ENCODE measurements at places on chromosomes 12 and 14.

GRCh38 chr14:30906752-30907658 is 32.6 kb downstream of the COCH start:
- no peak for DNase-seq

GRCh38 chr12:72570601-72571000 is 298.4 kb downstream of the TRHDE start:
- DNase-seq = no peak

DNA sequence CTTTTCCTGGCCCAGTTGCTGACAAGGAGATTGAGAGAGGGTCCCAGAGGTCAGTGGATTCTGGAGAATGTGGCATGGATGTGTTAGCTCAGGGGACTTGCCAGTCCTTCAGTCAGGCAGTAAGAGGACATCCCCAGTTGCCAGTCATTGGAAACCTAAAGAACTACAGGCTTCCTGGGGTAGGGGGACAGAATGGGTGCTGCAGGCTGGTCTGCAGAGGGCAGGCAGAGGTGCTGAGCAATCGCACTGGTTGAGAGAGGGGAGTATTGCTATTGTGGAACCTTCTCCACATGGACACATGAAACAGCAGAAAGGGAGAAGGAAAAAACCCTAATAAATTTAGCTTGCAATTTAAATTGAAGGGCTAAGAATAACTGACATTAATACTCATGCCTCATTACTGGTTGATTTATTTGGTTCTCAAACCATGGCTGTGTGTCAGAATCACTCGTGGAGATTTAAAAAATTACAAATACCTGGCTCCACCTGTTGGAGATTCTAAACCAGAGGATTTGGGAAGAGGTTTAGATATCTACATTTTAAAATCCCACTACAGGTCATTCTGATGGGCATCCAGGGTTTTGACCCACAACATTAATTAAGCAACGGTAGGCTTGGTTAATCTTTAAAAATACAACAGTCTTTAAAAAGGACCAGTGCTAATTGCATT is 71.2 kb upstream of the SLC38A2 start:
- no peak for DNase-seq

GRCh38 chr12:24586293-24586692 is 362.6 kb downstream of the BCAT1 start:
- DNase-seq = no peak

GRCh38 chr14:36451310-36452065 is 68.5 kb downstream of the NKX2-1 start:
- DNase-seq = no peak

- DNase-seq = peak; percentile 85
These were observed 1367.3 kb upstream of the FLRT2 start for GRCh38 chr14:84162633-84163032.

DNA sequence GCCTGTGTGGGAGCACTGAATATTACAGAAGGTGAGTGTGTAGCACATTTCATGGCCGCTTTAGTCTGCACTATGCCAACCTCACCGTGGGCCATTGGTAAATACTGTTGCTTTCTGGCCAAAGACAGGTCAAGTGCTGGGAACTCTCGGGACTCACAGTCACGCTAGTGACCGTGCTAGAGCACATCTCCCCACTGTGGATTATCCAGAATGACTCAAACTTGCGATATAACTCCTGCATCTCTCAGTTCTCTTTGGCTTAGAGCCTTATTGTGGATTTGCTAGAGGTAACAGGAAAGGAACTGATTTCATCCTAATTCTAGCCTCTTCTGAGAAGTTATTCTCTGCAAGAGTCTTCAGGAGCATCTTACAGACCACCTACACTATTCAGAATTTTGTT is 86.5 kb downstream of the DAD1 start:
- no peak for DNase-seq

DNA sequence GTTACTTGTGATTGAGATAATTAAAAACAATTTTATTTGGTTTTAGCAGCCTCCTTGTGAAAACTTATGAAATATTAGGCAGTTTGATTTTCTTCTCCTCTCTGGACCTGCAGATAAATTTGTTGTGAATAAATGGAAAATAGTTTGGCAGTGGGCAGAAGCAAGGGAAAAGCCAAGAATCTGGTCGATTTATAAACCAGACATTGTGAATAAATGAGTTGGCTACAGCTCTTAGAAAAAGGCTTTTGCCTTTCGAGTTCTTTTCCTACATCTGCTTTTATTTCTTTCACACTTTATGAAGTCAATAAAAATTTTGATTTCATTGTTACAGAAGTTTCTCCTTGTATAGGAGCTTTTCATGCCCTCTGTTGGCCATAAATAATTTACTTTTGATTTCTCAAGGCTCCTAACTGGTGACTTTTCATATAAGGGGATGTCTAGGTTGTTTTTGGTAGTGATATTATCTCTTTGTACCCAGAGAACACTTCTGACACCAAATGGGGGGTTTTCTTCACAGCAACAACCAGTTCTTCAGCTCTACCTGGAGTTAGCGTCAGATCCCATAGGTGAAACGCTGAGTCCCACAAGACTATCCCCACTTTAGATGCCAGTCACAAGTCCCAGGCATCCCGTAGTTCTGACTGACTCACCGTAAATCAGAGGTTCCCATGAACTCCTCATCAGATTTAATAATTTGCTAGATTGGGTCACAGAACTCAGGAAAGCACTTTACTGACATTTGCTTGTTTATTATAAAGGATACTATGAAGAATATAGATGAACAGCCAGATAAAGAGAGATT is 136.5 kb upstream of the DNM1L start:
- no peak for DNase-seq

GRCh38 chr14:71647086-71647784 is 285.0 kb upstream of the RGS6 start:
- DNase-seq = no peak

DNA sequence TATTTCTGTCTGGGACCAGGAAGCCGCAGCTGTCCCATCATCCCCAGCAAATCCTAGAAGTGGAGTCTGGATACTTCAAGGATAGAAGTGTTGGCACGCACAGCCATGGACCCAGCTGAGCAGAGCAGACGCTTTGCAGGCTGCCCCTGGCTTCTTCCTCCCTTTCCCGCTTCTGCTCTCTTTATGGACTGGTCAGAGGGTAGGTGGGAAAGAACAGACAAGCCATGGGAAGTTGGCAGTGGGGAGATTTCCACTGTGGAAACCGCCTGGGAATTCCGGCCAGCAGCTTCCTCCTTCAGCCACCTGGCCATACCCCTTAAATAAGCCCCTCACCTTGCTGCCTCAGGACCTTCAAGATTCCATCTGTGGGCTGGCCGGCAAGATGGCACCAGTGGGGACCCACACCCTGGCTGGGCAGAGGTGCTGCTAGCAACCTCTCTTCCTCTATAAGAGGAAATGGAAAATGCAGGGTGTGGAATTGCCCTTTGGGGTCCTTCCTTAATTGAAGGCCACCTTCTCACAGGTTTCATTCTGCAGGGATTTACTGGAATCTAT is 20.6 kb downstream of the OTUB2 start:
- no peak for DNase-seq

DNA sequence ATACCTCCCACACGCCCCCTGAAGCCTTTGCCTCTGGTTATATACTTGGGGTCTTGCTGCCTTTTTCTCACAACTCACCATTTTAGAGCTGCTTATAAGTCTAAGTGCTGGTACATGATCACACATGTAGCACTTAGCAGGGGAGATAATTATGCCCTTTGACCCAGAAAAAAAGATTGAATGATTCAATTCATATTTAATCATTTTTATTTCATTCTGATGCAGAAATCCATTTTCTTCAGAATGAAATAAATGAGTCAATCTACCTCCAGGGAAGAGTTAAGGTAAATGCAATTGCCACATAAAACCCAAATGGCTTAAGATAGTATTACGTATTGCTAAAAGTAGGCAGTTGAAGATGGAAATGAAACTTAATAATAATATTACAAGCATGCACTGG is 414.6 kb upstream of the PRICKLE1 start:
- DNase-seq = no peak

- no peak for DNase-seq
These were observed 131.4 kb downstream of the LMNTD1 start for GRCh38 chr12:25421651-25422167.

DNA sequence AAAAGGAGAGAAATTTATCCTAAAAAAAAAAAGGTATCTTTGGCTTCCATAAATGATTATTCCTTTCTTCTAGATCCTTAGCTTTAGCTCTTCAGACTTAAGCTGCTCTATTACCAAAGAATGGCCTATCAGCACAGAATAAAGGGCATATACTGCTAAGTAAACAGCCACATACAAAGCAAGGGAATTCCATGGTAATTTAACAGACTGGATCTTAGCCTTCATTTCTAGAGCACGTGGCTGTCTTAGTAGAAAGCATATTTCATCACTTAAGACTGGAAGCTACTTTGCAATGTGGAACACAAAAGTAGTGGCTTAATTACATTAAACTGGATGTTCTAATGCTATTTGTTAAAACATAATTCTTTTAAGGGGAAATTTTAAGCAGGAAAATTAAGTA is 23.1 kb downstream of the TMED10 start:
- DNase-seq = no peak

- DNase-seq = no peak
These were observed 319.2 kb upstream of the DDHD1 start for GRCh38 chr14:53472306-53472705.

GRCh38 chr14:68379510-68380328 is 413.1 kb downstream of the ZFP36L1 start:
- DNase-seq = no peak

- DNase-seq = no peak
These were observed 88.2 kb upstream of the SLC38A2 start for GRCh38 chr12:46460682-46461210.

GRCh38 chr12:107840186-107840585 is 65.7 kb downstream of the ASCL4 start:
- no peak for DNase-seq

DNA sequence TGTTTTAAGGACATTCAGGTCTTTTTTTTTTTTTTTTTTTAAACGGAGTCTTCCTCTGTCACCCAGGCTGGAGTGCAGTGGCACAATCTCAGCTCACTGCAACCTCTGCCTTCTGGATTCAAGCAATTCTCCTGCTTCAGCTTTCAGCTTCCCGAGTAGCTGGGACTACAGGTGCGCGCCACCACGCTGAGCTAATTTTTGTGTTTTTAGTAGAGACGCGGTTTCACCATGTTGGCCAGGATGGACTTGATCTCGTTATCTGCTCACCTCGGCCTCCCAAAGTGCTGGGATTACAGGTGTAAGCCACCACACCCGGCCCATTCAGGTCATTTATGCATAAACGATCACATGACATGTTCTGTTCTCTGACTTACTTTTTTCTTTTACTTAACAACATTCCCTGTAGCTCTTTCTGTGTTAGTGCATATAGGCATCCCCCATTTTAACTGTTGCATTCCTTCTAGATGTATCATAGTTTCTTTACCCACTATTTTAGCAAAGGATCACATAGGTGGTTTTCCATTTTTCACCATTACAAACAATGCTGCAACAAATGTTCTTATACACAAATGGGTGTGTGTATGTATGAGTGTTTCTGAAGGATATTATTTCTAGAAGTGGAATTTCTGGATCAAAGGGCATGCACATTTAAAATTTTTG is 74.2 kb downstream of the ARF6 start:
- no peak for DNase-seq

GRCh38 chr12:57846285-57846576 is 298 bp downstream of the CTDSP2 start:
- no peak for DNase-seq

- no peak for DNase-seq
These were observed at the start of gene TRIP11 for GRCh38 chr14:92039719-92040430. Gene TRIP11, minus strand, starts transcription at chr14:92040059. Its CDS starts 374 bp downstream, at chr14:92039685.

GRCh38 chr12:11711651-11712327 is 62.3 kb downstream of the ETV6 start:
- DNase-seq = no peak

GRCh38 chr12:53052419-53053217 is 2.8 kb downstream of the TNS2 start:
- DNase-seq = no peak

GRCh38 chr14:30874120-30874998 is at the start of gene COCH:
Gene COCH, plus strand, starts transcription at chr14:30874559. Its CDS starts 380 bp downstream, at chr14:30874939.
- no peak for DNase-seq

- no peak for DNase-seq
These were observed 3.7 kb upstream of the TAS2R19 start for GRCh38 chr12:11026118-11026517.

GRCh38 chr14:29927376-29928116 is at the start of gene PRKD1:
Gene PRKD1, minus strand, starts transcription at chr14:29927847.
- DNase-seq = no peak

DNA sequence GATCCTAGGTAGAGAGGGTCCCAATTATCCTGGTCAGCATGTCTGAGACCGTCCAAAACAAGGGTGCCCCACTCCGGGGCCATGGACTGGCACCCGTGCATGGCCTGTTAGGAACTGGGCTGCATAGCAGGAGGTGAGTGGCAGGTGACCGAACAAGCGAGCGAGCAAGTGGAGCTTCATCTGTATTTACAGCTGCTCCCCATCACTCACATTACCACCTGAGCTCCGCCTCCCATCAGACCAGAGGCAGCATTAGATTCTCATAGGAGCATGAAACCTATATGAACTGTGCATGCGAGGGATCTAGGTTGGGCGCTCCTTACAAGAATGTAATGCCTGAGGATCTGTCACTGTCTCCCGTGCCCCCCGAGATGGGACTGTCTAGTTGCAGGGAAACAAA is 44.4 kb upstream of the TMCC3 start:
- no peak for DNase-seq

DNA sequence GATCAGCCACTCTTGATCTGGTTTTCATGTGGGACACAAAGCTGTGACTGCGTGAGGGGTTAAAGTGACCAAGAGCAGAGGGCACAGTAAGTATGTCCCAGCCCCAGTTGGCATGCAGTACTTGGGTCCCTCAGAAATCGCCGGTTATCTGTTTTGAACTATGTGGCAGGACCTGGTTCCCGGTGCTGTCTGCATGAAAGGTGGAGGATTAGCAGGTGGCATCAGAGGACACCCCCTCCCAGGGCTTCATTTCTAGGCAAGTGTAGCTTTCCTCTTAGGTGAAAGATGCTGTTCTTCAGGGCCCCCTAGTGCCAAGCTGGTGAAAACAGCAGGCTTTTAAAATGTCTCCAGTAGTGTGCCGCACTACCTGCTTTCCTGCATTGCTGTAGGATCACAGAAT is 57.1 kb downstream of the ATG14 start:
- DNase-seq = no peak

GRCh38 chr14:53183611-53184010 is 30.5 kb upstream of the DDHD1 start:
- peak; percentile 71 for DNase-seq

GRCh38 chr12:89461649-89462612 is 62.7 kb downstream of the GALNT4 start:
- peak; percentile 64 for DNase-seq

DNA sequence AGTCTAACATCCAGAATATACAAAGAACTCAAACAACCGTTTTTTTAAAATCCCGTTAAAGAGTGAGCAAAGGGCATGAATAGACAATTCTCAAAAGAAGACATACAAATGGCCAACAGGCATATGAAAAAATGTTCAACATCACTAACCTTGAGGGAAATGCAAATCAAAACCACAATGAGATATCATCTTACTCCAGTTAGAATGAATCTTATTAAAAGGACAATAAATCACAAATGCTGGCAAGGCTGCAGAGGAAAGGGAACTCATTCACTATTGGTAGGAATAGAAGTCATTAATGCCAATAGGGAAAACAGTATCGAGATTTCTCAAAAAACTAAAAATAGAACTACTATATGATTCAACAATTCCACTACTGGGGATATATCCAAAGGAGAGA is 520.1 kb downstream of the RMST start:
- DNase-seq = peak; percentile 52

Data from SK-N-MC (cell line).